ENCODE measurements at places on chromosomes 2 and 18.

- no peak for DNase-seq
Measured at GRCh38 chr2:604385-604784, 72.8 kb downstream of the TMEM18 start.

- DNase-seq = no peak
Measured at GRCh38 chr18:8299054-8299980, 309.9 kb upstream of the RAB12 start.

GRCh38 chr2:148021059-148021861 is at the start of gene MBD5:
Gene MBD5 (plus strand): TSS chr2:148021091.
- peak; percentile 88 for DNase-seq

DNA sequence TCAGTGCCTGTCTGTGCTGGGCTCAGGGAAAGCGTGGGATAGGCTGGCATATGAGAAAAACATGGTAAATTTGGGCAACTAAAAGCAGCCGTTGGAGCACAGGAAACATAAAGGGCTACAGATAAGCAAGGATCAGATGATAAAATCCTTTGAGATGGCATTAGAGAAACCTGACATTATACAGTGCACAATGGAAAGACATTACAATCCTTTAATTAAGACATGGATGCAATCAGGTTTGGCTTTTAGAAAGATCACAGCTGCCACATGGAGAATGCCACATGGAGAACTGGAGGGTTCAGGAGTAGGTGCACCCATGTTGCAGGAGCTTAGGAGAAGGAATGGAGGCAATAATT is 117.3 kb downstream of the CDC42EP3 start:
- no peak for DNase-seq
